PC-3 (cell line): ENCODE measurements at places on chromosomes 3 and 15. TPM values are rescaled to one million over a fixed set of nuclear protein-coding genes. Genes with fewer than 3 reads are reported as not detected.

The SEMA3F gene
- 47.3 and 50.5 TPM in 2 replicates for total RNA-seq

The KY gene
- 0.29 TPM in 1 of 2 replicates, not detected in the other for total RNA-seq

The ATP13A5 gene
- total RNA-seq: not detected in 2 replicates

The EPHA3 gene
- total RNA-seq: 0.33 TPM in 1 of 2 replicates, not detected in the other

The SKOR1 gene
- total RNA-seq: 0.11 and 0.35 TPM in 2 replicates

The IL16 gene
- 0.04 TPM in 1 of 2 replicates, not detected in the other for total RNA-seq

The TEX55 gene
- total RNA-seq: 0.33 TPM in 1 of 2 replicates, not detected in the other

The RASGRP1 gene
- not detected in 2 replicates for total RNA-seq

The TMEM212 gene
- total RNA-seq: not detected in 2 replicates

The ROBO2 gene
- total RNA-seq: not detected in 2 replicates

The IGSF10 gene
- 0.12 and 0.66 TPM in 2 replicates for total RNA-seq

The PLA2G4E gene
- not detected in 2 replicates for total RNA-seq

The CHD2 gene
- 42.7 and 50.6 TPM in 2 replicates for total RNA-seq

The MNS1 gene
- total RNA-seq: 2.6 and 4.3 TPM in 2 replicates

DNA sequence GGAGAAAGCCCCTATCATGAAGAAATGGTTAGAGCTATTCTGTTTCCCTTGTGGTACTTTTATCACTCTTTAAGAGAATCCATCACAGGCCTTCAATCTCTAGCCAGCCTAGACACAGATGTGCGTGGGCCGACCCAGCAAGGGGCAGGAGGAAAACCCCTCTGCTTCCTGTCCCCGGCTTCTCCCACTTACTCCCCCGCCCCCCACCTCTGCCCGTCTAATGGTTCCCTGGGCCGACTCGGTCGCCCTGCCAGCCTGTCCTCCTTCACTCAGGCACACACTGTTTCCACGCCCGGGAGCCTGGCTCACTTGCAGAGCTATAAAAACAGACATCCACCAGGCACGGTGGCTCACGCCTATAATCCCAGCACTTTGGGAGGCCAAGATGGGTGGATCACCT, 58.3 kb upstream of the TFRC start:
- no peak for DNase-seq

DNA sequence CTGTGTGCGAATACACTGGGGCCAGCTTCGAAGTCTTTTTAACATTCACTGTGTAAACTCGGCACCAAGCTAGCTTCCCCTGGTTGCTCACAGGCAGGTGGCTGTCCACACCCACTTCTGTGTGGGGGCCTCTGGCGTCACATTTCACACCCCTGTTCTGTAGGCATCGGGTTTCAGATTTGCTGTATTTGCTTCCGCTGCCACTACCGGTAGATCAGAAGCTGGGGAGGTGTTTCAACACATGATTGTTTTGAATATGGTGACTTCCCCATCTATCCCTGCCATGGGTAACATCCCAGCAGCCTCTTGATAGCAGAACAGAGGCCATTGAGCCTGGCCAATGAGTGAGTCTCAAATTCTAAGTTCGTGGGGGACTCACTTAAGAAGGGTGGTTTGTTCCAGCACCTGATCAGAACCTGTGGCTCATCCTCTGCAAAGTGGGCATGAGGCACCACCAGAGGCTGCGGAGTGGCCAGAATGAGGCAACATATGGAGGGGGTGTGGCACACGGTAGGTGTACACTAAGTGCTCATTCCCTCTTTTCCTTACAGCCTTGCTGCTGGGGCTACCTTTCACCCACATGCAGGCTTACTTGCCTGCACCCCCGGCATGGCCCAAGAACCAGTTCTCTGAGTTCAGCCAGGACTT, 61.5 kb downstream of the IQSEC1 start:
- DNase-seq: peak; percentile 12

DNA sequence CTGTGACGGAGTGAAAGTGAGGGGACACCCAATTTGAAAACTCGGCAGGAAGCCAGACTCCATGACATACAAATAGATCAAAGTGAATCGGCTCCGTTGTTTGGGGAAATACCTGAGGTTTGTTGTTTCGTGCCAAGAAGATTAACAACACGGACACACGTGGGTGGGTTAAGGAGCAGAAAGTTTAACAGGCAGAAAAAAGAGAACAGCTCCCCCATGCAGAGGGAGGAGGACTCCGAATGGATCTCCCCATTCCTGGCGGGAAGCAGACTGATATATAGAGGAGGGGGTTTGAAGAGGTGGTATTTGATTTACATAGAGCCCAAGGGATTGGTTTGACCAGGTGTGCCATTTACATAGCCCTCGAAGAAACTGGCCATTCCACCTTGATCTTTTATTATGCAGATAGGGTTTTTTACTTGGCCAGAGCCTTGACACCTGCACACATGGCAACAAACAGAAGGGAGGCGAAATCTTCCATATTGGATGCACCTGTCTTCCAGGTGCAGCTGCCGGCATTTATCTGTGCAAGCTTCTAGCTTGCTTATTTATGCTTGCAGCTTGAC, 4.8 kb upstream of the SACM1L start:
- DNase-seq: no peak

DNA sequence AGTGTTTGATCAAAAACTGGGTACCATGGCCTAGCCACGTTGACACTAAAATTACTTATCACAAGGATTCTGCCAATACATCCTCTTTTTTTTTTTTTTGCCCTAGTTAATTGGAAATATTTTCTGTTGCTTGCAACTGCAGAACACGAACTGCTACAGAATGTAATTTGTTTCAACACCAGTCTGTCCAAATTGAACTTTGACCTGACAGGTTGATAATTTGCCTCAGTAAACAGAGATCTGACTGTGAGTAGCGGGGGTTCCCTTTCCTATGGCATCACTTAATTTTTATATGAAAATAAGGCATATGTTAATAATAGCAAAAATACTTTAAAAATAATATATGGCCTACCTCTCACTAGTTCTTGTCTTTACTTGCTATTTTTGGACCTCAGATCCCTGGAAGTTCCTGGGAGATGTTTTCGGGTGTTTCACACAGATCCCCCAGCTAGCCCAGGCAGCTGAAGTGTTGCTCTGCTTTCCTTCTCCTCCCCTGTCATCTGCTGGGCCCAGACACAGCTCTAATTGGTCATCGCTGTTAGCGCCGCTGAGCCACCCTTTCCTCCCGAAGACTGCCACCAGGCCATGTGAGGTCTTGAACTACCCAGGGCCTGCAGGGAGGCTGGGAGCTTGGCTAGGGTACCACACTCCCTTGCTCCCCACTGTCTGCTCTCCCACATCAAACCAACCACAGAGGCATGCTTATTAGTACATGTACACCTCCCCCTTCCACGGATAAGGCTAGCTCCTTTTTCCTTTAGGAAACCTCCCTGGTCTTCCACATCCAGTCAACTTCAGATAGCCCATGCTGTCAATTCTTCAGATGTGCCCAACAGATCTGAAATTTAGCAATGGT, 89.8 kb upstream of the RNF7 start:
- DNase-seq: no peak

GRCh38 chr3:38564631-38565338, 68.6 kb downstream of the EXOG start:
- DNase-seq: no peak

DNA sequence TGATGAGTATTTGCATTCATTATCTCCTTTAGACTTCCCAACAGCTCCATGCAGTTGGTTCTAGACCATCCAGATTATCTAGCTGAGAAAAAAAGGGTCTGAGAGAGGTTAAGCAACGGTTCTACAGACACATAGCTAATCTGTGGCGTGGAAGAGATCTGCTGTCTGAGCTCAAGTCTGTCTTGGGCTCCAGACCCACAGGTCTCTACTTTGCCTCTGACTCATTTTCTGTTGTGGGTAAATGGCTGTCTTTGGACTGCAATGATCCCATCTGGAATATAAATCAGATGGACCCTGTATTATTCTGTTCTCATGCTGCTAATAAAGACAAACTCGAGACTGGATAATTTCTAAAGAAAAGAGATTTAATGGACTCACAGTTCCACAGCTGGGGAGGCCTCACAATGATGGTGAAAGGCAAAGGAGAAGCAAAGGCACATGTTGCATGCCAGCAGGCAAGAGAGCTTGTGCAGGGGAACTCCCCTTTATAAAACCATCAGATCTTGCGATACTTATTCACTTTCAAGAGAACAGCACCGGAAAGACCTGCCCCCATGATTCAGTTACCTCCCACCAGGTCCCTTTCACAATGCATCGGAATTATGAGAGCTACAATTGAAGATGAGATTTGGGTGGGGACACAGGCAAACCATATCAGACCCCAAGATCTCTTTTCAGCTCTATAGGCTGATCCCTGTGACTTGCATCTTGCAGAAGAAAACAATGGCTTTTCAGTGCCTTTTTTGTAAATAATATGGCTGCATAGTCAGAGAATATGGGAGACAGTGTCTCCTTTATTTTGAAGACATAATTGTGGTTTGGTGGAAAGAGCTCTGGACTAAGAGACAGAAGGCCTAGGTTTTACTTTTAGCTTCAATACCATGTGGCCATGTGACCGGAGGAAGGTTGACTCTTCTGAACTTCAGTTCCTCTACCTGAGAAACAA, 24.7 kb downstream of the CEMIP start:
- DNase-seq: no peak

- DNase-seq: no peak
These were observed 12.7 kb downstream of the SEMA3G start for GRCh38 chr3:52432225-52432624.

DNA sequence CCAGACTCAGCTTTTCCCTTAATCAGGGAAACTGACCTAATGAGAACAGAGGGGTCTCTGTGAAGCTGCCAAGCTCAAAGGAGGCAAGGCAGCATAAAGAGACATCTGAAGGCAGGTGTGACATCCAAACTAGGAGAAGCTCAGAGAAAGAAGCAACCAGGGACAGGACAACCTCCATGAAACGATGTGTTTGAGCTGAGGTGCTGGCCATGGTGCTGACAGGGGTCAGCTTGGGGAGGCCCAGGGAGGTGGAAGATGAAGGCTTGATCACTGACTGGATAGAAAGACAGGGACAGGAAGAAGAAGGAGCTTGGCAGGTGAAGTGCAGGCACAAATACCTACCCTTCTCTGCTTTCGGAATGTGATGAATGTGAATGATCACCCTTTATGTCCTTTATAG, 179.5 kb upstream of the NSMCE3 start:
- DNase-seq: peak; percentile 23

DNA sequence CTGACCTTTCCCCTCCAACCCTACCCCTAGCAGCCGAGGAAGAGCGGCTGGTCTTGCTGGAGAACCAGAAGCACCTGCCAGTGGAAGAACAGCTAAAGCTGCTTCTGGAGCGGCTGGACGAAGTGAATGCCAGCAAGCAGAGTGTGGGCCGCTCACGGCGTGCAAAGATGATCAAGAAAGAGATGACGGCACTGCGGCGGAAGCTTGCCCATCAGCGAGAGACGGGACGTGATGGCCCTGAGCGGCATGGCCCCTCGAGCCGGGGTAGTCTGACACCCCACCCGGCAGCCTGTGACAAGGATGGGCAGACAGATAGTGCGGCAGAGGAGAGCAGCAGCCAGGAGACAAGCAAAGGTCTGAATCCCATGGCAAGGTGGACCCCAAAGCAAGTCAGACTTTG, 6.2 kb upstream of the OGG1 start:
- no peak for DNase-seq

DNA sequence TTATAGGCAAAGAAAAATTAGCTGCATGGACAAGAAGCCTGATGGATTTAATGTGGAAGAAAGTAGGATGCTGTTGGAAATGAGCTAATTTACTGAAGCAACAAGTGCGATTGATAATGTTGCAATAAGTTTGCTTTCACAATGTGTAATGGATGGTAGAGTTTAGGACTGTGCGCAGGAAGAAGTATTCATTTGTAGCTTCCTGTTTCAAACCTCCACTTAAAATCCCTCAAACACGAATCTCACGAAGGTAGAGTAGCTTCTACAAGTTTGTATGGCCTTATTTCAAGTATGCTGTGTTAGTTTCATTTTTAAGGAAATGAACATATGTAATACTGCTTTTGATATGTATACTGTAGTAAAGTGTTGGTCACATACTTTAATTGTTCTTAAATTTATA, 42.3 kb downstream of the KCNH8 start:
- DNase-seq: no peak

DNA sequence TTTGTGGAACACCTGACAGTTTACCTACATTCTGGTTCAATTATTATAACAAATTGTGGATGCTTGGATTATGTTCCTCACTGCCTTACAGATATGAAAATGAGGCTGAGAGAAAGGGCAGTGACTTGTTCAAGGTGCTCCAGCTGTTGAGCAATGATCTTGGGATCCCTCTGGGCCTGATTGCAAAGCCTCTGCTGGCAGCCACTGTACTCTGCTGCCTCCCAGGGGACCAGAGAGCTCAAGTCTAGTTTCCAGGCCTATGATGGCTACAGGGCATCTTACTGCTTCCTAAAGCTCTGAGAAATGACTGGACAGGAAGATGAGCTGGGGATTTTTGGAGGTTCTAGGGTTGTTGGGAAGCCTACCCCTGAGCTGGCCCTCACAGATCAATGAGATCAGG, 2.3 kb upstream of the SHC4 start:
- DNase-seq: peak; percentile 63

DNA sequence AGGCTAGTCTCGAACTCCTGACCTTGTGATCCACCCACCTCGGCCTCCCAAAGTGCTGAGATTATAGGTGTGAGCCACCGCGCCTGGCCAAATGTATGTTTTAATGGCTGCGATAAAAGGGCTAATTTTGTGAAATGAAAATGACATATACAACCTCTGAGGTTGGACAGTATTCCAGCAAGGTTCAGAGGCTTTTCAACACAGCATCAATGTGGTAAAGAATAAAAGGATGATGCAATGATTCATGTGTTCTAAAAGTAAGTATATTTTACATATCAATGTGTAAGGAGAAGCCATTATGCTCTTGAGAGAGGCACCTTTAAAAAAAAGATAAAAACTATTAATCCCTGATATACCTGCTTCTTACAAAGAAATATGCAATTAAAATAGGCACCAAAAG, 6.7 kb downstream of the SLTM start:
- DNase-seq: no peak

DNA sequence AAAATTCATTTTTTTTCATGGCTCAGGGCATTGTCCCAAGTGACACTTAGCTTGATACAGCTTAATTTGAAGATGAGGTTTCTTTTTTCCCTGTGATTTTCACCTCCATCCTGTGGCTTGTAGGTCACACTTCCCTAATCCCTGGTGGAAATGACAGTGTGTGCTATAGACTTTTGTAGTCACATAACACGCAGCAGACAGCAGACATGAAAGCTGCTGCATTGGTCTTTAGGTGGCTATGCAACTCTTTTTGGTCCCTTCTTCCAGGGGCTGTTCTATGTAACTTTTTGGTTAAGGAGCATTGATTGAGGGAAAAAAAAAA, 38.8 kb downstream of the TRAK1 start:
- no peak for DNase-seq

- DNase-seq: no peak
These were observed 20.8 kb upstream of the VPS8 start for GRCh38 chr3:184791171-184791570.

- no peak for DNase-seq
These were observed 11.6 kb upstream of the CLK3 start for GRCh38 chr15:74603789-74604705.

DNA sequence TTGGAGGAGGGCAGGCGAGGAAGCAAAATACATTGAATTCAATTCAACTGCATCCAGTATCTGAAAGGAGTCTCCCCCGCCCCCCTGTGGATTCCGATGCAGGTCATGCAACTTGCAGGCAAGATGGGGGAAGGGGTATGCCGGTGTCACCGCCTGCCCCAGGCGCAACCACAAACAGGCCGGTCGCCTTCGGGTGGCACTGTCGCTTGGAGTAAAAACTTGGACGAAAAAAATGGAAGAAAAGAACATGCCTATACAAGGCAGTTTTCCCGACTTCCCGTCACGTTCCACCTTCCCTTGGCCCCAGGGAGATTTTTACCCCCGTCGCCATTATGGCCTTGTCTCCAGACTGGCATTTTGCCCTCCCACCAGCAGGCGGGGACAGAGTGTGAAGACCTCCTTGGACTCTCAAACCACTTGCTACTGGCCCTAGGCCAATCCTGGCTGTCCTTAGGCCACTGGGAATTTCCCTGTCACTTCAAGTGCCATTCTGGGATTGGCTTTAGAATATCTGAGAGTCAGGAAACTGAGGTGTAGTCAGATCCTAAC, 1.6 kb upstream of the NTRK3 start:
- DNase-seq: no peak
